Esophagus squamous epithelium (tissue), 5 donors: ENCODE measurements at places on chromosomes 1 and 21.

GRCh38 chr1:57063406-57064125 lies 97.8 kb upstream of the C8B start:
- no peaks in the 10 kb centered on the region for H3K36me3 ChIP-seq
- H3K4me3 ChIP-seq = no peak overlapping the region
- DNase-seq = no peak
- peaks cover 6% of the 10 kb centered on the region for H3K4me1 ChIP-seq
- no peak overlapping the region for H3K27ac ChIP-seq

GRCh38 chr1:231508497-231508896 lies 20.0 kb upstream of the TSNAX start:
- no peaks in the 10 kb centered on the region for H3K4me1 ChIP-seq
- no peak overlapping the region for H3K4me3 ChIP-seq
- H3K36me3 ChIP-seq = no peaks in the 10 kb centered on the region

DNA sequence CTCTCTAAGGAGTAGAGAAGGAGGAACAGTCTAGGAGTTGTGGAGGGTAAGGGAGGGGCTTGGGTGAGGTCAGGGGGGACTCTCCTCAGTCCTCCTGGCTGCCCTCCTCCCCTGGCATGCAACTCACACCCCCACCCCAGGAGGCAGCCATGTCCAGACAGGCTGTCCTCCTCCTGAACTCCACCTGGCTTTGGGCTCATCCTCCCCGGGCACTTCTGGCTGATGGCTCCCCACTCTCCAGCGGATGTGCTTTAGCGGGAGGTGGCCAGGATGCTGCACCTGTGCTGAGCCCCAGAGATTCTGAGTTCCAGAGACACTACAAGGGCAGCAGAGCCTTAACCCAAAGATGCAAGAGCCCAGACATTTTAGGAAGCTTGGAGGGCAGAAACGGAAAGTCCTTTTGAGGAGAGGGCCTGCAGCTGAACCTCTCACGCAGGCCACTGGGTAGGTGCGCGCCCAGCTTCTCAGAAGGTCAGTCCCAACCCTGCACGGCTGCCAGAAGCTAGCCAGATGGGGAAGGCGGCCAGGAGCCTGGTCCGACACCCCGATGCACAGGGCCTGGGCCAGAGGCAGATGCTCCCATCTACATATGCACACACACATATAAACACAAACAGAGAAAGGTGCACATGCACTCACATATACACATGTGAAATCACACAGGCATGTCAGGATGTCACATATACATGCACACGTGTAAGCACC lies 83.4 kb downstream of the PDE9A start:
- H3K27me3 ChIP-seq = no peaks in the 10 kb centered on the region
- no peak overlapping the region for H3K27ac ChIP-seq
- no peak for DNase-seq
- peaks cover 13% of the 10 kb centered on the region for H3K36me3 ChIP-seq
- H3K4me3 ChIP-seq = no peak overlapping the region

DNA sequence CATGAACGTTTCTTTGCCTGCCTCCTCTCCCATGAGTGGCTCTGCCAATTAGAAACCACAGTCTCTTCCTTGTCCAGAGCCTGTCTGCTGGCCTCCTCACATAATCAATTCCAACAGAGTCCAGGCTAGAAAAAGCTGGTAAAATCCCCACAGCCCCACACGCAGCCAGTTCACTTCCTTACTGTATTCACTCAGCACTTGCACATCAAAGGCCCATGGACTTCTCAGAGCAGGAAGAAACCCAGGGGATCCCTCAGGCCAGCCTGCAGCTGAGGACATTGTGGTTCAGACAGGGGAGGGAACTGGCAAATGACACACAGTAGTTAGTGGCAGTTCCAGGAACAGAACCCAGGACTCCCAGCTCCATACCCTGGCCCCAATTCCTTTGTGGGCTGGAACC lies 171.6 kb upstream of the EDN2 start:
- H3K27me3 ChIP-seq = no peaks in the 10 kb centered on the region
- no peaks in the 10 kb centered on the region for H3K36me3 ChIP-seq
- H3K27ac ChIP-seq = no peak overlapping the region

GRCh38 chr1:101250656-101251272 lies 13.9 kb downstream of the S1PR1 start:
- H3K4me3 ChIP-seq = no peak overlapping the region
- no peak for DNase-seq
- H3K36me3 ChIP-seq = no peaks in the 10 kb centered on the region
- H3K4me1 ChIP-seq = no peaks in the 10 kb centered on the region
- no peaks in the 10 kb centered on the region for H3K27me3 ChIP-seq

DNA sequence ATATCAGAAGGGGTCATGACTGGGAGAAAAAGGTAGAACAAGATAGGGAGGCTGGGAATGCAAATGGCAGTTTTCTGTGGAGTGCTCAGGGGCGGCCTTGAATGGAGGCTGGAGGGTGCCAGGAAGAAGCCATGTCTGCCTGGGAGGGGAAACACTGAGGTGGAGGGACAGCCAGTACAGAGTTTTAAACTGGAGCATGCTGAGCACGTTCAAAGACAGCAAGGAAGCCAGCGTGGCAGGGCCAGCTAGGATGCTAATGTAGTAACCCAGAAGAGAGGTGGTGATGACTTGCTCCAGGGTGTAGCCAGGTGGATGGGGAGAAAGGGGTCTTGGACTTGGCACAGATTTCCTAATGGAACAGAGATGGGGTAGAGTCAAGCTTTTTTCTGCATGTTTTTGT lies 445.8 kb upstream of the VAMP3 start:
- H3K36me3 ChIP-seq = no peaks in the 10 kb centered on the region
- no peaks in the 10 kb centered on the region for H3K4me1 ChIP-seq
- no peak for DNase-seq
- H3K4me3 ChIP-seq = no peak overlapping the region
- H3K27me3 ChIP-seq = no peaks in the 10 kb centered on the region

DNA sequence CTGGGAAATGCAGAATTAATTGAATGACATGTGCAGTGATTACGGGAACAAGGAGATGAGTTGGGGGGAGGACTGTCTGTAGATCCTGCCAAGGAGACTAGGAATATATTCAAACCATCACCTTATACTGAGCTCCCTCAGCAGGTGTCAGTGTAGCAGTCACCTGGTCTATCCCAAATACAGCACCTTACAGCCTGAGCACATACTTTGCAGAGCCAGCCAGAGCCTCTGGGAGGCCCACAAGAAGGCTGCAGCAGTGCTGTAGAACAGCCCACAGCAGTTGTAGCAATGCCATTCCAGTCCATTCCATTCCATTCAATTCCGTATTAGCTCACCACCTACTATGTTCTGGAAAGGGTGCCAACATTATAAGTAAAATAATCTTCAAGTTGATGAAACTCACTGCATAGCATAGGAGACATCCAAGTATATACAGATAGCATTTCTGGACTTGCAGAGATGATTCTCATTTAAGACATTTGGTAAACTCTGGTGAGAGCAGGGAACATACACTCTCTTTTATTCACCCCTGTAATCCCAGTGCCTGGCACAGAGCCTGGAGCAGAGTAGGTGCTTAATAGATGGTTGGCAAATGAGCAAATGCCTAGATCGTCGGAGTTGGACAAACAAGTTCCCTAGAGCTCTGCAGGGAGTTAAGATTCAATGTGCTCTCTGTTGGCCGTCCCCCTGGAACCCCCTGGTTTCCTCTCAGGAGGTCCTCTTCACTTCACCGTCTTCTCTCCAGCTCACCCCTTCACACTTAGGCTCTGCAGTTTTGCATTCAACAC lies 44.7 kb downstream of the KCNC4 start:
- DNase-seq = no peak
- H3K27me3 ChIP-seq = no peaks in the 10 kb centered on the region
- no peak overlapping the region for H3K4me3 ChIP-seq
- H3K36me3 ChIP-seq = no peaks in the 10 kb centered on the region

- H3K4me1 ChIP-seq = peaks cover 15% of the 10 kb centered on the region
- H3K4me3 ChIP-seq = no peak overlapping the region
- DNase-seq = no peak
- no peaks in the 10 kb centered on the region for H3K36me3 ChIP-seq
- H3K27me3 ChIP-seq = no peaks in the 10 kb centered on the region
Measured at GRCh38 chr1:41427122-41427913, 57.2 kb downstream of the EDN2 start.

GRCh38 chr1:183607322-183607980 lies 17.2 kb upstream of the NCF2 start:
- H3K27ac ChIP-seq = no peak overlapping the region
- H3K4me1 ChIP-seq = no peaks in the 10 kb centered on the region
- H3K27me3 ChIP-seq = no peaks in the 10 kb centered on the region
- no peak overlapping the region for H3K4me3 ChIP-seq
- H3K36me3 ChIP-seq = no peaks in the 10 kb centered on the region

DNA sequence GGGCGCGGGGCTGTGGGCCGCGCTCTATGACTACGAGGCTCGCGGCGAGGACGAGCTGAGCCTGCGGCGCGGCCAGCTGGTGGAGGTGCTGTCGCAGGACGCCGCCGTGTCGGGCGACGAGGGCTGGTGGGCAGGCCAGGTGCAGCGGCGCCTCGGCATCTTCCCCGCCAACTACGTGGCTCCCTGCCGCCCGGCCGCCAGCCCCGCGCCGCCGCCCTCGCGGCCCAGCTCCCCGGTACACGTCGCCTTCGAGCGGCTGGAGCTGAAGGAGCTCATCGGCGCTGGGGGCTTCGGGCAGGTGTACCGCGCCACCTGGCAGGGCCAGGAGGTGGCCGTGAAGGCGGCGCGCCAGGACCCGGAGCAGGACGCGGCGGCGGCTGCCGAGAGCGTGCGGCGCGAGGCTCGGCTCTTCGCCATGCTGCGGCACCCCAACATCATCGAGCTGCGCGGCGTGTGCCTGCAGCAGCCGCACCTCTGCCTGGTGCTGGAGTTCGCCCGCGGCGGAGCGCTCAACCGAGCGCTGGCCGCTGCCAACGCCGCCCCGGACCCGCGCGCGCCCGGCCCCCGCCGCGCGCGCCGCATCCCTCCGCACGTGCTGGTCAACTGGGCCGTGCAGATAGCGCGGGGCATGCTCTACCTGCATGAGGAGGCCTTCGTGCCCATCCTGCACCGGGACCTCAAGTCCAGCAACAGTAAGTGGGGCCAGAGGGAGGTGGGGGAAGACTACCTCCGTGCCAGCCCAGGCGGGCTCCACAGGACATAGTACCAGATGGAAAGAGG lies 808 bp downstream of the MAP3K21 start:
- peak overlapping the region; percentile 64 for H3K4me3 ChIP-seq
- peak overlapping the region; percentile 66 for H3K27ac ChIP-seq
- no peaks in the 10 kb centered on the region for H3K36me3 ChIP-seq

DNA sequence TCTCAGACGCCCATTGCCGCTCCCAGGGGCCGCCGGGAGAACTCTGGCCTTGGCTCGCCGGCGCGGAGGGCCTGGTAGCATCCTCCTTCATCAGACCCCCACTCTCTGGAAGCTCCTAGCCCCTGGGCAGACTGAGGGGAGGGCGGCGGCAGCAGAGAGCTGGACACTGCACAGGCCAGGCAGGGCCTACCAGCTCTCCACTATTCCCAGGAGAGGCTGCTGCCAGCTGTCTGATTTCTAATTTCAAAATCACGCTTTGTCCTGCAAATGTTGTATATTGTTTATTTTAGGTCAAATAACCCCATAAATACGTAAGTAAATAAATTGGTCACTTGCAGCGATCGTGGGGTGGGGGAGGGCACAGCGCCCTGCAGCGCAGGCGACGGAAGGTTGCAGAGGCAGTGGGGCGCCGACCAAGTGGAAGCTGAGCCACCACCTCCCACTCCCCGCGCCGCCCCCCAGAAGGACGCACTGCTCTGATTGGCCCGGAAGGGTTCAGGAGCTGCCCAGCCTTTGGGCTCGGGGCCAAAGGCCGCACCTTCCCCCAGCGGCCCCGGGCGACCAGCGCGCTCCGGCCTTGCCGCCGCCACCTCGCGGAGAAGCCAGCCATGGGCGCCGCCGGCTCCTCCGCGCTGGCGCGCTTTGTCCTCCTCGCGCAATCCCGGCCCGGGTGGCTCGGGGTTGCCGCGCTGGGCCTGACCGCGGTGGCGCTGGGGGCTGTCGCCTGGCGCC lies at the start of gene MTARC1:
Gene MTARC1, plus strand, starts transcription at position 577 of the 732 bp plus-strand sequence. Its CDS starts 32 bp downstream, at position 609.
- H3K36me3 ChIP-seq = peaks cover 11% of the 10 kb centered on the region
- peak within 1 kb of the TSS; percentile 78 for H3K27ac ChIP-seq
- H3K4me3 ChIP-seq = peak within 1 kb of the TSS; percentile 69
- DNase-seq = no peak

DNA sequence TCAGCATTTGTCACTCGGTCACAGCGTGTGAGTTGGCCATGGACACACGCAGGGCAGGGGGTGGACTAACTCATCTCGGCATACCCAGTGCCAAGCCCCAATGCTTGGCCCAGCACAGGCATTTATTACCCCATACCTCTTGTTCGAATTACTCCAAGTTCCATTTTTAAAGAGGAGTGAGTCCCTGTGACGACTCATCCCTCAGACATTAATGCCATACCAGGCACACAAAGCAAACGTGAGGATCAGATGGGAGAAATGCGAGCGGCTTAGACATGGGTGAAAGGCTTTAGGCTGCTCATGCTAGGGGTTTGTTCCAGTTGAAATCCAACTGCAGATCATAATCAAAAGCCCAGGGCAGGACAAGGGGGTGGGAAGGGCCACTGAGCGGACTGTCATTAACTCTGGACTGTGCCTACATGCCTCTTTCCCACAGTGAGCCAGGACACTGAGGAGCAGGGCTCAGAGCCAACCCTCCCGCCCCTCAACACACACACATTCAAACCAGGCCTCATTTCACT lies 118.5 kb upstream of the NGF start:
- H3K27me3 ChIP-seq = no peaks in the 10 kb centered on the region
- DNase-seq = no peak
- no peak overlapping the region for H3K27ac ChIP-seq
- H3K36me3 ChIP-seq = no peaks in the 10 kb centered on the region
- H3K4me3 ChIP-seq = no peak overlapping the region

- H3K4me1 ChIP-seq = no peaks in the 10 kb centered on the region
- DNase-seq = no peak
- no peak overlapping the region for H3K27ac ChIP-seq
- no peaks in the 10 kb centered on the region for H3K27me3 ChIP-seq
- no peaks in the 10 kb centered on the region for H3K36me3 ChIP-seq
Measured at GRCh38 chr1:190126728-190127127, 350.9 kb downstream of the BRINP3 start.

- no peak for DNase-seq
- H3K4me3 ChIP-seq = no peak overlapping the region
Measured at GRCh38 chr21:22795644-22796043, 1797.4 kb downstream of the NCAM2 start.

- H3K27me3 ChIP-seq = no peaks in the 10 kb centered on the region
- H3K4me3 ChIP-seq = no peak overlapping the region
- H3K36me3 ChIP-seq = no peaks in the 10 kb centered on the region
Measured at GRCh38 chr21:15355066-15355465, 290.3 kb upstream of the NRIP1 start.

DNA sequence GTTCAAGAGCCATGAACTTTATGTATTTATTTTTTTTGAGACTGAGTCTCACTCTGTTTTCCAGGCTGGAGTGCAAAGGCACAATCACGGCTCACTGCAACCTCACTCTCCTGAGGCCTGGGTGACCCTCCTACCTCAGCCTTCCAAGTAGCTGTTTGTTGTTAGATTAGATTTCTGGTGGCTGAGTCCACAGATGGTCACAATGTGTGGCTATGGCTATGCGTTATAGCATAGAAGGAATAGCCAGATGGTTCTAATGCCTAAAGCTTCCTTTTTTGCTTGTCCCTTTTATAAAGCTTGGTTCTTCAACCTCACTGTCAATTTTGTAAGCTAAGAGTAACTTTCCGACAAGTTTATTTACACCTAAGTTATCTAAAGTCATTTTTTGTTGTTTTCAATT lies 62.3 kb upstream of the FMN2 start:
- no peak for DNase-seq
- no peak overlapping the region for H3K27ac ChIP-seq
- H3K36me3 ChIP-seq = no peaks in the 10 kb centered on the region
- no peaks in the 10 kb centered on the region for H3K27me3 ChIP-seq
